Bronchial epithelial cell (primary cell): ENCODE measurements at places on chromosomes 4 and X.

DNA sequence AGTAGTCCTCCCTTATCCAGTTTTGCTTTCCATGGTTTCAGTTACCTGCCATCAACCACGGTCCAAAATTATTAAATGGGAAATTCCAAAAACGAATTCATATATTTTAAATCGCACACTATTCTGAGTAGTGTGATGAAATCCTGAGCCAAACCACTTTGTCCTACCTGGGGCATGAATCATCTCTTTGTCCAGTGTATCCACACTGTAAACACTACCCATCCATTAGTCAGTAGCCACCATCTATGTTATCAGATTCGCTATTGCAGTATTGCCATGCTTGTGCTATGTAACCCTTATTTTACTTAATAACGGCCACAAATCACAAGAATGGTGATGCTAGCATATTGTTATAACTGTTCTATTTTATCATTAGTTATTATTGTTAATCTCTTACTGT is 704.6 kb downstream of the SMARCA1 start:
- DNase-seq = peak; percentile 7

DNA sequence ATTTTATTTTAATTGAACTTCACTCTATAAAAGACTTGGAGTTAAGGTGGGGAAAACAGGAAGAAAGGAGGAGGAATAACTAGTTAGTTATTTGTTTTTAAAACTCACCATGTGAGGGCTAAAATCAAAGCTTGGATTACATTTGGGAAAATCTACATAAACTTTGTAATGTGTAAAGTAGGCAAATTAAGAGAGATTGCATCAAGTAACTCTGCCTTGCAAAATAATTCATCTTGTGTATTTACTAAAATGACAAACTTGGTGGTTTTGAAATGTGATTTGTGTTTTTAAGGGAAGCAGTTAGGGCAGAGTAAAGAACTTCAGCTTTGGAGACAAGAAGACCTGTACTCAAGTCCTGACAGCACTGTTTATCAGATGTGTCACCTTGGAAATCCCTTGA is 43.3 kb upstream of the RASSF6 start:
- no peak for DNase-seq

GRCh38 chr4:9994246-9994847 is 26.9 kb downstream of the SLC2A9 start:
- no peak for DNase-seq

DNA sequence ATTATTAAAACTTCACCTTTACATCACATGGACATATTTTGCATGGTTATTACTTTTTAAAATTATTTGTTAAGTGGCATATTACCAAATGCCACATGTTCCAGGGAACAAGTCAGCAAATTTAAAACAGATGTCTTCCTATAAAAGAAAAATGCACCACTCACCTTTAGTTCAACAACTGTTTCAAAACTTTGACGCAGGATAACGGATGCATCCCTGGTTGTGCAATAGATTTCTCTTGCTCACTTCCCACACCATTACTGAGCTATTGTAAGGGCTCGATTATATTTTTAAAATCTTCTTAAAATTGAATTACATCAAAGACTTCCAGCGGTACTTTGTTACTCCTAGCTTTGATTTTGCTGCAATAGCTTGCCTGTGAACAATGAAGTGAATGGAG is 93.0 kb upstream of the ARHGAP24 start:
- DNase-seq = no peak

DNA sequence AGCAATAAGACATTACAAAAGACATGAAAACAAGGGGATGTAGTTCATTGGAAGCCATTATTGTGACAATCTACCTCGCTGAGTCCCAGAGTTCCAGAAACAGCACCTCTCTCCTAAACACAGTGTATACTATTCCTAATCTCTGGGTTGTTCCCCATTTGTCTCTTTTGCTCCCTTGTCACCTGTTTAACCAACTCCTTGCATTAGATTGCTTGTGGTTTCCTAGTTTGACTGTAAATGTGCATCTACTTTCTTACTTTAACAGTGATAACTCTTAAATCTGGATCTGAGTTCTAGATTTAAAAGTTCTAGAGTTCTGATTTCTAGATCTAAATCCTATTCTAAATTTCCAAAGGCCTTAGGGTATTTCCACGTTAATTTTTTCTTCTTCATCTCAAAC is 71.6 kb upstream of the TET2 start:
- no peak for DNase-seq

GRCh38 chr4:14054391-14054790 is 426.9 kb upstream of the BOD1L1 start:
- DNase-seq = no peak

DNA sequence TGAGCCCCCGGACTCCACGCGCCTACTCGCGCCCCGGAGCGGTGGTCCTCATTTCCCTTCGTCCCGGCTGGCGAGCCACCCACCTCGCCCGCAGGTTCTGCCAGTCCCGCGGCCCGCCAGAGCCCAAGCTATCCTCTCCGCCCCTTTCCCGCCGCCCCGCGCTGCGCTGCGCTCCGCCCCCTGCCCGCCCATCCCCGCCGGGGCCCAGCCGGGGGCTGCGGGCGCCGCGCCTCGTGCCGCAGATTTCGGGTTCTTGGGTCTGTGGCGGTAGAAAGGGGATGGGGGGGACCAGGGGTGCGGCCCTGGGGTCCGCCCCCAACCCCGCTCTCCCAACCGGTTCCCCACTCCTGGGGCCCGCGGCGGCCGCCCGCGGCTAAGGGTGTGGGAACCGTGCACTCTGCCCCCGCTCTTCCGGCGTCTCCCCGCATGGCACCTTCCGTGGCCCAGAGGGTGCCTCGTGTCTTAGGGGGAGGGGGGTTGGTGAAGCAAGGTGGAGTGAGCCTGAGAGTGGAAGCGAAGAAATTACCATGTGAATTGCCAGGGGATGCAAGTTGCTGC is 650.8 kb upstream of the DIPK2B start:
- DNase-seq = peak; percentile 78

DNA sequence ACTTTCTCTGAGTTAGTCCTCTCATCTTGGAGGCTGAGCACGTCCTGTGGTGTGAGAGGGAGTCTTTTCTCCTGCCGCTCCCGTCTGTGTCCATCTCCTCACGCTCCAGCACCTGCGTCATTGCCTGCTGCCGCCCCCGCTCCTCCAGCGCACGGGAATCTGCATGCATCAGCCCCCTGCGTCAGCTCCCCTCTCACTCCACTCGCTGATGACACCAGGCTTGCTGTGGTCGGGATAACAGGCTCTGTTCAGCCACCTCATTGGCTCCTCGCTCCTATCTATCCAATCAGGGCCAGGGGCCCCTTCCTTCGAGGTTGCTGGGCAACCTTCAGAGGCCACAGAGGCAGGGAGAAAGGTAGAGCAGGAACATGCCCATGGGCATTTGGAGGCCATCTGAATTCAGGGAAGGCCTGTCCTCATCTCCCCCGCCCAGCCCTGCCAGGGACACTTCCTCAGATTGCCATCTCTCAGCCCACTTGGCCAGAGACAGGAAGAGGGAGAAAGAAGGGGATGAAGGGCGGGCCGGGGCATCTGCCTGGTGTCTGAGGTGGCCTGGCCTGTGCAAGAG is 9.3 kb downstream of the ZNF185 start:
- DNase-seq = no peak

GRCh38 chr4:105808030-105808749 is 87.1 kb upstream of the NPNT start:
- DNase-seq = no peak

DNA sequence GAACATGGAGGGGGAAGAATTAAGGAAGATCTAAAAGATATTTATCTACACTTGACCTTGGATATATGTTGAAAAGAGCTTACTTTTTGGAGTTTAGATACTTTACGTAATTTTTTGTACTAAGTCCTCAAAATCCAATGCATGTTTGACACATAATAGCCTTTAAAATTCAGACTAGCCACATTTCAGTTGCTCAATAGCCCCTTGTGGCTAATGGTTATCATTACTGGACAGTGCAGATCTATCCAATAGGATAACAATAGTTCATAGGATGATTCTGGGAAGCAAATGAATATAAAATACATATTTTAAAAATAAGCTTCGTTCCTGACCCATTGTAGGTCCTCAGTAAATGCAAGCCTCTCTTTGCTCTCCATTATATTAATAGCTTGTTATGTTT is 13.8 kb downstream of the AP1AR start:
- no peak for DNase-seq

DNA sequence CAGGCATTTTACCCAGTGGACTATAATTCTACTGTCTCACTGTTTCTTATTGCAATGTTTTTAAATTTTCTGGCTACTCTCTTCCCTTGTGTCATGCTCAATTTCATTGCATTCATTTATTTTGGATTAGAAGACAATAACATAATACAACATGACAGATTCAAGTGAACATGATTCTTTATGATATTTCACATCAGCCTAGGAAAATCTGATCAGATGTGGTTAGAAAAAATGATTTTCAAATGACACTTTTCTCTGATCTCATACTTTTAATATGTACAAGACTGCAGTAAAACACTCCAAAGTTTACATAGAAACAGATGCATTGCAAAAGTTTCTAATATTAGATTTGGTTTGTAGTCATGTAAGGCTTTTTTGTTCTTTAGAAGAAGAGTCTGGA is 586.0 kb downstream of the ACTRT1 start:
- no peak for DNase-seq

DNA sequence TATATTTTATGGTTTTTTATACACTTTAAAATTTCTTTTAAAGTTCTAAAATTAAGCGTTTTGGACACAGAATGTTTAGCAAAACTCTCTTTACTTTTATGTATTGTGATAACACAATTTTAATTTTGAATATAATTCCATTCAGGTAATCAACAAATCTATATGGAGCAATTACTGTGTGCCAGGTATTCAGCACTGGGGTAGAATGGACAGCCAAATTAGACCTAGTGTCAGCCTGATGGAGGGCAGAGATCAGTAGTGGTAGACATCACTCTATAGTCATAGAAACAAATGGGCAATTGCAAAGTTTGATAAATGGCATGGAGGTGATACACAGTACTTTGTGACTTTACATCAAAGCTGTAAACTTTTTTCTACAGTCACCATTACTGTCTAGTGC is 41.8 kb upstream of the UNC5C start:
- DNase-seq = no peak

- DNase-seq = no peak
Observed at GRCh38 chr4:7313347-7313811, 121.0 kb downstream of the SORCS2 start.

DNA sequence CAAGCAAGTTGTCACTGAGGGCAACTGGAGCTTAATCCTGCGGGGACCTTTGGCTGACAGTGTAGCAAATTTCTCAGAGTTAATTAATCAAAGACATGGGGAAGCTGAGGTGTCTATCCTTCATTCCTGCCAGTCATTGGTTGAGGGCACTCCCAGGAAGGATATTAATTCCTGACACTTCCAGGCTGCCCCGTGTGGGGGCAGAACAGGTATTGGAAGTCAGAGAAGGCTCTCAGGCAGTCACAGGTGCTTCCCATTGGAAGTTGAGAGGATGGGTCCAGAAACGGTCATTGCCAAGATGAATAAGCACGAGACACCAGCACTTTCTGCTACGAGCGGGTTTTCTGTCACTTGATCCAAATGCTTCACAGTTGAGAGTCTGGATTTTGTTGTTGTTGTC is 29.1 kb upstream of the CD38 start:
- DNase-seq = no peak

GRCh38 chr4:13544606-13545393 is 492 bp upstream of the NKX3-2 start:
- peak; percentile 47 for DNase-seq

GRCh38 chr4:110268352-110268751 is 69.9 kb upstream of the ELOVL6 start:
- DNase-seq = no peak

GRCh38 chrX:154090731-154091130 is 6.8 kb downstream of the MECP2 start:
- no peak for DNase-seq

DNA sequence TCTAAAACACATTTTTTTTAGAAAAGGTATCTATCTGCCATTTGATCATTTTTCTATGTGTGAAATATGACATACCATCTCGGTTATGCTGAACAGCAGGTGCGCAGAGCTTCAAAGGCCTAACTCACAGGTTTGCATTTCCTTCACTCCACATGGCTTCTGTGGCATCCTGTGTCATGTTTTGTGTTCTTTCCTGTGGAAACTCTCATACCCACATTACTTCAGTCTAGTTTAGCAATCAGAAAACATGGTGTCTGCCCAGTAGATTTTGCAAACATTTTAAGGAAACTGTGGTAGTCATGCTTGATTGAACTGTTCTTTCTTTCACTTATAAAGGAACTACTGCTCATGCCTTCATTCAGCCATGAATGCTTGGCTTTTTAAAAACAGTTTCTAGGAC is 11.3 kb upstream of the ARAP2 start:
- no peak for DNase-seq

- no peak for DNase-seq
Observed at GRCh38 chr4:95161781-95162469, 386.8 kb downstream of the UNC5C start.

GRCh38 chr4:168522829-168523489 is 26.1 kb downstream of the PALLD start:
- no peak for DNase-seq

DNA sequence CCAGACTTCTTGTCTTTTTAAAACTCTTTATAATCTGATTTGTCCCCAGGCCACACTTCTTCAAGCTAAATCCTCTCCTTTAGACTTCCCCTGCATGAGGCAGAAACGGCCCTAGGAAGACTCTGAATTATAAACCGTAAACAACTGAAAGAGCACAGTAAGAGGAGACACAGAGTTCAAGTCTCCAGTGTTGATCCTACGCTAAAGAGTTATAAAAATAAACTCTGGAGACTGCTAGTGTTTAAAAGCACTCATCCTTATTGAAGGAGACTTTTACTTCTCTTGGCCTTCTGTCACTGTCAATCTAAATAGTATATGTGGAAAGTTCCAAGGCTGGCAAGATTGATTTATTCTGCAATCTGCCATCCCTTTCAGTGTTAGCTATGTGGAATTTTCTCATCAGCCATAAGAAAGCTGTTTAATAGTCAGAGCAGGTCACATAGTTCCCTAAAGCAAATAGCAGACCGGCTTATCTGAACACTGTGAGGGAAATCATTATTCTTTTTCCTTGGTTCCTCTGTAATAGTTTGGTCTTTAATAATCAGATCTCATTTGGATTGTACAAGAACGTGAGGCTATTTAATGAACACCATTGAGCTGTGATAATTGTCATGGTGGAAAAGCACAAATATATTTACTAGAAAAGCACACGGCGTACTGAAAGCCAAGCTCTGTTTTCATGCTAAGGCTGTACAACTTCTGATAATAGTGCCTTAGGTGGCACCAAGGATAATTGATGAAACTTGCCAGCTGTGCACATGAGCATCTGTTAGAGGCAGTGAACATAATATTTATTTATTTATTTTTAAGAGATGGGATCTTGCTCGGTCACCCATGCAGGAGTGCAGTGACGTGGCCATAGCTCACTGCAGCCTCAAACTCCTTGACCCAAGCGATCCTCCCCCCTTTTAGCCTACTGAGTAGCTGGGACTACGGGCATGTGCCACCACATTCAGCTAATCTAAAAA is 157.7 kb downstream of the CEP135 start:
- no peak for DNase-seq

DNA sequence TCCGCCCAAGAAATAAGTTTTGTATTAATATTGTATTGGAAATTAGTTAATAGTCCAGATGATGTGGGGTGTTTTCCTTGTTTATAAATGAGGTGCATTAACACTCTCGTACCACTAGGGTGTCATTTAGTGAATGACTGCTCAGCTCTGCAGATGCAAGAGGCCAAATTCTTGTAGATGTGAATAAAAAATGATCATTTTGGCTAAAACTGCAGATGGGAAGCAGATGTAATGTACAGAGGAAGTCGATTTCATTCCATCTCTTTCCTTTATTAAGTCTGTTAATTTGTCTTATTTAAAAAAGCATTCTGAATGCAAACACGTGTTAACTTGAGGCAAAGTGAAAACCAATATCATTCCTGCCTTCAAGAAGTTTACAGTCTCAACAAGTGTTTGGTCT is 108.1 kb downstream of the DHX15 start:
- DNase-seq = peak; percentile 25
